ENCODE measurements at places on chromosomes 13 and 19. TPM values are rescaled to one million over a fixed set of nuclear protein-coding genes. Genes with fewer than 3 reads are reported as not detected.

DACH1 gene
- total RNA-seq = 5.1 TPM

PABPC3 gene
- total RNA-seq = not detected

ARHGAP45 gene
- 17.3 TPM for total RNA-seq

ZNF763 gene
- total RNA-seq = 6.7 TPM

ZBTB32 gene
- total RNA-seq = not detected

DPP9 gene
- total RNA-seq = 32.5 TPM

OR4F17 gene
- not detected for total RNA-seq

C2CD4C gene
- 27.5 TPM for total RNA-seq

HSD17B14 gene
- total RNA-seq = 17.9 TPM

IGFL3 gene
- not detected for total RNA-seq

MISP gene
- total RNA-seq = not detected

CXCL17 gene
- total RNA-seq = not detected

C1QTNF9B gene
- not detected for total RNA-seq

ADGRL1 gene
- total RNA-seq = 178 TPM

MTUS2 gene
- total RNA-seq = 26.1 TPM

Data from dorsolateral prefrontal cortex (tissue), 122 donors.